ENCODE measurements at places on chromosomes 6 and 20. TPM values are rescaled to one million over a fixed set of nuclear protein-coding genes. Genes with fewer than 3 reads are reported as not detected.

ANKRD6 gene
- total RNA-seq = 21.1 TPM

LBP gene
- 2.1 TPM for total RNA-seq

PTCRA gene
- not detected for total RNA-seq

WFDC10B gene
- total RNA-seq = not detected

PRND gene
- total RNA-seq = not detected
